ENCODE measurements at places on chromosomes 16 and 17.

GRCh38 chr17:5598457-5598856 is 14.1 kb upstream of the NLRP1 start:
- DNase-seq = no peak

GRCh38 chr17:77147357-77147801 is 6.6 kb downstream of the SEC14L1 start:
- DNase-seq = no peak

DNA sequence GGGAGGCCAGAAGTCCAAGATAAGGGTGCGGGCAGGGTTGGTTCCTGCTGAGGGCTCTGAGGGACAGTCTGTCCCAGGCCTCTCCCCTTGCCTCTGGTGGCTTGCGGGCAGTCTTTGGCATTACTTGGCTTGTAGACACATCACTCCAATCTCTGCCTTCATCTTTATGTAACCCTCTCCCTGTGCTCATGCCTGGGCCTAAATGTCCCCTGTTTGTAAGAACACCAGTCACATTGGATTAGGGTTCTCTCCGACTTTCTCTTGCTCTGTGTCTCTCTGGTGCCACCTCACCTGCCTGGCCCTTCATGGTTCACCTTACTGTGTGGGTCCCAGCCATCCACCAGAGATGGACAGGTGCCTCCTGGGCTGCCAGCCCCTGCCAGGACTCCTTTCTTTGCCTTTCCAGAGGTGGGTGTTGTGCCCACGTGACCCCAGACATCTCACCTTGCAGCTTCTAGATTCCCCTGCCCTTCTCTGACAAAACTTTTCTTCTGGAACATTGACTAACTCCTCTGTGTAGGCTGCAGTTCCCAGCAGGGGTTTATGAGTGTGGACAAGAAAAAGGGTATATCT is 205.8 kb downstream of the MSI2 start:
- no peak for DNase-seq

- no peak for DNase-seq
Observed at GRCh38 chr16:3589441-3589921, 12.3 kb upstream of the NLRC3 start.

- no peak for DNase-seq
Observed at GRCh38 chr16:7324321-7324720, 8.3 kb upstream of the RBFOX1 start.

Measured in activated gamma-delta T cell (primary cell).